ENCODE measurements at places on chromosomes 2 and 18.

DNA sequence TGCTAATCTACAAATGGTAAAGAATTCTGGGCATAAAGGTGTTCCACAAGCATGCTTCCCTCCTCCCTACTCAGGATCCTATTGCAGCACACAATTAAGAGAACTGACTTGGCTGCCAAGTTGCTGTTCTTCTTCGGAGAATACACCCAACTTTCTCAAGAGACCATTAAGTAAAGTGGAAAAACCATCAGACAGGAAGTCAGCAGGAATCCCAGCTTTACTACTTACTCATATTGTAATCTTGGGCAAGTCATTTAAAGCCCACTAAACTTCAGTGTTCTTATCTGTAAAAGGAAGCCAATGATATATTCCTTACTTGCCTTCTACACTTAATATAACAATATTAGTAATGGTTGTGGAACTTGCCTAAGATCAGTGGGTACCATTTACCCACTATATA lies 37.8 kb downstream of the PSTPIP2 start:
- no peak for DNase-seq

- DNase-seq: no peak
These were observed 379.7 kb downstream of the PTPRM start for GRCh38 chr18:7946734-7947377.

GRCh38 chr2:213640738-213641425 lies 356.6 kb downstream of the SPAG16 start:
- DNase-seq: no peak

DNA sequence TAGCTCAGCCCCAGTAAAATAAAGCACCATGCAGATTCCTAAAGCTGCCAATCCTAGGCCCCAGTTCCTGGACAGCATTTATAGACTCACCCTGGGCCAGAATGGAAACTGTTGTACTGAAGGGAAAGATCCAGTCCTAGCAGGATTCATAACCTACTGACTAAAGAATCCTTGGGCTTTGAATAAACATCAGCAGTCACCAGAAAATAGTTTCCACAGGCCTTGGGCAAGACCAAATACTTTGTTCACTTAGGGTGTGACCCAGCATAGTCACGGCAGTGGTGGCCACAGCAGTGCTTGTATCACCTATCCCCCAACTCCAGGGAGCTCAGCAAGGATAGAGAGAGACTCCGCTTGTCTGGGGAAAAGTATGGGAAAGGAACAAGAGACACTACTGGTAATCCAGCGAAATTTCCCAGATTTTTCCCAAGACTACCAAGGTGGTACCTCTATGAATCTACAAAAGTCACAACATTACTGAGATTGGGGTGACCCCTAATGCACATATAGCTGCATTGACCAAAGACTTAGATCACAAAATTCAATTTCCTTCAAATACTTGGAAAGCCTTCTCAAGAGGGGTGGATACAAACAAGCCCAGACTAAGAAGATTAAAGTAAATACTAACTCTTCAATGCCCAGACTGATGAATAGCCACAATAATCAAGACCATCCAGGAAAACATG lies 748.1 kb upstream of the LRATD1 start:
- no peak for DNase-seq

- DNase-seq: no peak
These were observed 78.3 kb upstream of the CRIM1 start for GRCh38 chr2:36277146-36277808.

- no peak for DNase-seq
These were observed 84.5 kb downstream of the PDK1 start for GRCh38 chr2:172640389-172640788.

- no peak for DNase-seq
These were observed 39.4 kb upstream of the ASB1 start for GRCh38 chr2:238387332-238387731.

DNA sequence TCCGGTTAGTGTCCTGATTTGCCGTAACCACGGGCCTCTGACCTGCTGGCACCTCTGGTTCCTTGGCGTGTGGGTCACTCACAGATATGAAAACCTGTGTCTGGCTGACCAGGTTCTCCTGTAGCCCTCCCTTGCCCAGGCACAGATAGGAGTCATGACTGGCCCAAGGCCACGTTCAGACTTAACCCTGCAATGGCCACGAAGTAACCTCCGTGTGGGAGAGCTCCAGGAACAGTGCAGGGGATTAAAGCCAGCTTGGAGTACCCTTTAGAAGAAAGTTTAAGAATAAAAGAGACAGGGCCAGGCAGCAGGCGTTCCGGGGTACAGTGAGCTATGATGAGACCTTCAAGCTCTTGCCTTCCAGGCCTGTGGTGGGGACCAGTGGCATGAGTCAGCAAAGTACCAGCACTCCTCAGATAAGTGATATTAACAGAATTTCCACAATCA lies 25.5 kb downstream of the CENPO start:
- DNase-seq: no peak

- DNase-seq: no peak
These were observed 349.9 kb upstream of the MEIS1 start for GRCh38 chr2:66084948-66085590.

- DNase-seq: no peak
These were observed 88.6 kb downstream of the SH3YL1 start for GRCh38 chr2:175161-175786.

- no peak for DNase-seq
These were observed 77.5 kb downstream of the CLHC1 start for GRCh38 chr2:55154525-55155030.

Measured in iPS-NIHi11 (cell line).